NCI-H524 (cell line): ENCODE measurements at places on chromosomes 11 and 22.

DNA sequence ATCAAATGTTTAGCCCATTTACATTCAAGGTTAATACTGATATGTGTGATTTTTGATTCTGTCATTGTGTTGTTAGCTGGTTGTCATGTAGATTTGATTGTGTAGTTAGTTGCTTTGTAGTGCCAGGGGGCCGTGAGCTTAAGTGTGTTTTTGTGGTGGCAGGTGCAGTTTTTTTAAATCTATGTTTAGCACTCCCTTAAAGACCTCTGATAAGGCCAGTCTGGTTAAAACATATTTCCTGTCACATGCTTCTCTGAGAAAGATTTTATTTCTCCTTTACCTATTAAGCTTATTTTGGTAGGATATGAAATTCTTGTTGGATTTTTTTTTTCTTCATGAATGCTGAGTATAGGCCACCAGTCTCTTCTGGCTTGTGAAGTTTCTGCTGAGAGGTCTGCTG, 540.6 kb downstream of the LUZP2 start:
- DNase-seq = no peak

DNA sequence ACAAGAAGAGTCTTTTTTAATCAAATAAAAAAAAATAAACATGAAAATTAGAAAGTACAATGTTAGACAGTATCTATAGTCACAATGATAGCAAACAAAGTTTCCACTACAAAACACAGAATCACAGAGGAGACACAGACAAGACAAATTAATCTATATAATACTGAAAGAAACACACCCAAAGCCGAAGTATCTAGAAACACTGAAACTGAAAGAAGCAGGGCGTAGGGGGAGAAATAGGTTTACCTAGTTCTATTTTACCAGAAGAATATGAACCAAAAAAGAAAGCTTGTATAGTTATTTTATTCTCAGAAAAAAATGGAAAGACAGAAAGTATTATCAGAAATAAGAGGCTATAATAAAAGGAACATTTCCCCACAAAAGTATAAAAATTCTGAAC, 27.1 kb upstream of the NUP50 start:
- DNase-seq = no peak

- no peak for DNase-seq
Observed at GRCh38 chr11:24925091-24925490, 428.2 kb downstream of the LUZP2 start.

- DNase-seq = no peak
Observed at GRCh38 chr22:43360576-43360975, 17.4 kb upstream of the SCUBE1 start.

DNA sequence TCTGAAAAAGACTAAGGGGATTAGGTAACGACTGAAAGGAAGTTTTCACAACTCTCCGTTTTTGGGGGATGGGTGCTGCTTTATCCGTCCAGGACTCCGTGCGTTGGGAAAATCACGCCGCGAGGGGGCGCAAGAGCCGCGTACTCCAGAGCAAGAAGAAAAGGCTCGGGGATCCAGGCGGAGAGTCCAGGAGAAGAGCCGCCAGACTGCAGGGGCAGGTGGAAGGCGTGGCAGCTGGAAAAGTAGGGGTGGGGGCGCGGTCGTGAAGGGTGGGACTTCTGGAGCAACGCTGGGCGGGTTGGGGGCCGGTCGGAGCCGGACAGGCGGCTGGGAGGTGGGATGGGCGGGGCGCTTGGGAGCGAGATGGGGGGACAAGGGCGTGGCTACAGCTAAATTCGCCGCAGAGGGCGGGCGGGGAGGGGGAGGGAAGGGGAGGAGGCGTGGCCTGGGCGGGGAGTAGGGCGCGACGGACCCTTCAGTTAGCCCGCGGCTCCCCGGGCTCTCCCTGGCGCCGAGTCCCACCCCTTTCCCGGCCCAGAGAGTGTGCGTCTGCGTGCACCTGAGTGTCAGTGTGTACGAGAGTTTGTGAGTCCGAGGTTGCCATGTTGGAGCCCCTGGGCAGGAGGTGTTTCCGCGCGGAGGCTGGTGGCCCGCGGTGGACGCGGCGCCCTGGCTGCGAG, 613 bp upstream of the ARHGEF17 start:
- DNase-seq = peak; percentile 97

DNA sequence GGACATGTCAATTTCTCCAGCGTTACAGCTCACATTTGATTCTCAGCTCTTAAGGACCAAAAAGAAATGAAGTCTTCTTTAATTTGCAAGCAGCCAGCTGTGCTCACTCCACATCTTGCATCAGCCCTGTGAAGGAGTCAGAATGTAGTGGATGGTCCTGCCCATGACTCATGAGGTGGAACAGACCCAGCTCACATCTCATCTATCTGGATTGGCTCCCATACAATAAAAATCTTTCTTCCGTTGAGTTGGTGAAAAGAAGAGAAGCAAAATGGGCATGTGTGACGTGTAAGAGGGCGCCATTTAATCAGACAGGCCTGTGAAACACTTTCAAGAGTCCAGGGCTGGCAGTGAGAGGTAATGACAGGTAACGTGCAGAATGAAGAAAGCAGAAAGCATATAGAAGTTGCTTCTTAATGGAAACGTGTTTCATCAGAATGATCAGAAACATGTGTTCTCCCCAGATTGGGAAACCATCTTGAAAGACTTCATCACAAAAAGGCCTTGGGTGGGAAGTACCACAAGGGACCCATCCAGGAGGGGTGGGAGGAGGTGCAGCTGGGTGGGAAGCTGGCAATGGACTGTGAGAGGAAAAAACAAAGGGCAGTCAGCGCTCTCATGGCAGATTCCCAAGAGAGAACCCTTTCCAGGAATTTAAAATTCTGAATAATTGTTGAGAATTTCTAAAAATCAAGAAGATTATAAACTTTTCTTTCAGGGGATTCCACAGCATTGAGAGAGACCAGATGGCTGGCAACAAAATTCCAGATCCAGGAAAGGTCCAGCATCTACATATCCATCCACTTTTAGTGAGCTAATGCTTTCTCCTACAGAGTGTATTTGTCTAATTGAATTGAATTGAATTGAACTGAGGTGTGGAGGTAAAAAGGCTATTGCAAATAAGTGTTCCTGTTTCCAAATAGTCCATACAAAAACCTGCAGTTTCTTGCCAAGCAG, 57.0 kb downstream of the ETS1 start:
- no peak for DNase-seq

DNA sequence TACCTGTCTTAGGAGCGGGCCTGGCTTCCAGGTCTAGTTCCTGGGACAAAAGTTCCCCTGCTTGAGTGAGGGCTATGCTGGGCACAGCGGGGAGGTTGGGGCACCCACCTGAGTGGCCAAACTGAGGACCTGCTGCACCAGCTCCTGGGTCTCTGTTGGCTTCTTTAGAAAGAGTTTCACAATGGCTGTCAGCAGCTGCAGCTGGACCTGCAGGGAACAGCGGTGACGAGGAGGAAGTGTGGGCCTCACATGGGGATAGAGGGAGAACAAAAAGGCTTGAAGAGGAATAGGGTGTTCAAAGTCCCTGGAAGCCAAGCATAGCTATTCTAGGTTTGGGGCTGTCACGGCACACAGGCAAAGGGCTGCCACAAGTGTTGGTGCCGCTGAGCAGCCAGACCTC, 26.7 kb upstream of the RASL10A start:
- no peak for DNase-seq

- no peak for DNase-seq
Observed at GRCh38 chr11:44416776-44417175, 106.8 kb upstream of the ALX4 start.

DNA sequence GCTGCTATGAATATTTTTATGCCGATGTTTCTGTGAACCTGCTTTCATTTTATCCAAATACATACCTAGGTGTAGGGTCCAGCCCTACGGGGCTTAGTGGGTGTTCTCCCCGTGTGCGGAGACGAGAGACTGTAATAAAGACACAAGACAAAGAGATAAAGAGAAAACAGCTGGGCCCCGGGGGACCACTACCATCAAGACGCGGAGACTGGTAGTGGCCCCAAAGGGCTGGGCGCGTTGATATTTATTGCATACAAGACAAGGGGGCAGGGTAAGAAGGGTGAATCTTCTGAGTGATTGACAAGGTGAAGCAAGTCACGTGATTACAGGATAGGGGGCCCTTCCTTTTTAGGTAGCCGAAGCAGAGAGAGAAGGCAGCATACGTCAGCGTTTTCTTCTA, 920.1 kb downstream of the BRD1 start:
- DNase-seq = no peak

- no peak for DNase-seq
Observed at GRCh38 chr22:19843857-19844376, 10.8 kb downstream of the GNB1L start.

GRCh38 chr22:47130883-47131631, 368.6 kb downstream of the TBC1D22A start:
- peak; percentile 41 for DNase-seq

GRCh38 chr22:45703758-45704157, 32.1 kb downstream of the ATXN10 start:
- no peak for DNase-seq

- DNase-seq = no peak
Observed at GRCh38 chr22:46855681-46856080, 93.2 kb downstream of the TBC1D22A start.

DNA sequence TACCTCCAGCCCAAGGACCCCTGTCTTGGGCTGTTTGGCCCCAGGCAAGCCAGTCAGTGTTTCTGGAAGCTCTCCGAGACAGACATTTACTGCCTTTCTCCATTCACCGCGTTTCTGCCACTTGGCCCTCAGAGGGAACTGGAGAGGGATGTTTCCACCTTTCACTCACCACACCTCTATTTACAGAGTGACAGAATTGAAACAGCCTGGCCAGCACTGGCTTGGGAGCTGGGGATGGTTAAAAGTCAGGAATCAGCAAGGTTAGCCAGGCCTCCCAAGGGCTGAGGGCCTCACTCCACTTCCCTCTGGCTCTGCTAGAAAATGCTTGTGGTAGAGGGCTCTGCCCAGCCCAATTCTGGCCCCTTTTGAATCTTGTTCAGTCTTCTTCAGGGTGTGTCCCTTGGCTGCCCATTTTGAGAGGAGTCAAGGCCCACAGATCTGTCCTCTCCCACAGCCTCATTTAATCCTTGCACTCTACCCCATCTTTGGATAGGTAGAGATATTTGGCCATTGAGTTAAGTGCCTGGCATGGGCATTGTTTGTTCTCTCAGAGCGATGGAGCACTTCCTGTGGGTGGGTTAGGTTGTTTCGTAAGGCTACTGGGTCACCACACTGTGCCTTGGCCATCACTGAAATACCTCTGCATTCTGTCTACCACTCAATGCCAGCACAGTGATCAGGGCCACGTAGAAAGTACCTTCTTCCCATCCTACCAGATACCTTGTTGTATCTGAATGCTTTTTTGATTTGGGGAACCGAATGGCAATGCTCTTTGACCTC, 119.2 kb downstream of the MICAL2 start:
- DNase-seq = no peak

DNA sequence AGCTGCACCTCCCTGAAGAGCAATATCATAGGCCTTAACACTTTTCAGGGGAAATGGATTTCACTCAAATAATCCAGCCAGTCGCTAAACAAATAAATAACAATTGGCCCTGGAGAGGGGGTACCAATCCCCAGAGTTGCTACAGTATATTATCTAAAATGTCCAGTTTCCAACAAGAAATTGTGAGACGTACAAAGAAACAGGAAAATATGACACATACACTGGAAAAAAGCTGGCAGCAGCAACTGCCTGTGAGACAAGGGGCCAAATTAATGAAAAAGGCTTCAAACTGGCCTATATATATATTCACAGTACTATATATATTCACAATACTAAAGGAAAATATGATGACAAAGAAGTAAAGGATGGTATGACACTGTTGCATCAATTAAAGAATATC, 4.0 kb downstream of the NF2 start:
- no peak for DNase-seq

GRCh38 chr11:112128483-112129121, 35.3 kb downstream of the IL18 start:
- no peak for DNase-seq

- no peak for DNase-seq
Observed at GRCh38 chr22:26185190-26185589, 15.9 kb downstream of the SEZ6L start.

- no peak for DNase-seq
Observed at GRCh38 chr11:21529187-21529586, 663.7 kb upstream of the ANO5 start.

- peak; percentile 72 for DNase-seq
Observed at GRCh38 chr22:35380537-35381423, at the start of gene HMOX1. Gene HMOX1 (plus strand): TSS chr22:35381096. CDS start chr22:35381174, 78 bp downstream.

- DNase-seq = no peak
Observed at GRCh38 chr11:73579641-73580434, 18.1 kb downstream of the FAM168A start.

- no peak for DNase-seq
Observed at GRCh38 chr11:117916956-117917355, 12.2 kb downstream of the TMPRSS13 start.

DNA sequence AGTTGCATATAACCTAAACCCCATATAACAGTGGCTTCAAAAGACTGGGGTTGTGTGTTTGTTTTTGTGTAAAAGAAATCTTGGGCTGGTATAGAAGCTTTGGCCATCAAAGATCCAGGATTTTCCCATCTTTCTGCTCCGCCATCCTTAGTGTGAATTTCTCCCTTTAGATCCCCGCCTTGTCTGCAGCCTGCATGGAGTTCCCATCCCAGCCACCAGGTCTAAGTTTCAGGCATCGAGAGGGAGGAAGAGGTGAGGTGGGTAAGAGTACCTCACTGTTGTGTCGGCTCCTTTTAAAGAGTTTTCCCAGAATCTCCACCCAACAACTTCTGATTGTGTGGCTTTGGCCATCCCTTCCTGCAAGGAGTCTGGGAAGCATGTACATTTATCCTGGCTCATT, 195.5 kb upstream of the SORL1-AS1 start:
- DNase-seq = no peak

DNA sequence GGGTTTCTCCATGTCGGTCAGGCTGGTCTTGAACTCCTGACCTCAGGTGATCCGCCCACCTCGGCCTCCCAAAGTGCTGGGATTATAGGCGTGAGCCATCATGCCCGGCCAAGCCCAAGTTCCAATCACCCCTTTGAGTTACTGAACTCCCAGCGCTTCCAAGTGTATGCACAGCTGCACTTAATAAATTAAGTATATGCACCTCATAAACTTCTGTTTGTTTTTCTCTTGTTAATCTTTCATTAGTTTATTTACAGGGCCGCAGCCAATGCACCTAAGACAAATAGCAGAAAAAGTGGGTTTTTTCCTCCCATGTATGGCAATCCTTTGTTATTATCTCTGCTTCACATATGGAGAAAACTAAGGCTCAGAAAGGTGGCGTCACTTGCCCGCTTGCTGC, 21.3 kb downstream of the SYN3 start:
- DNase-seq = no peak

GRCh38 chr11:68044145-68044813, 5.5 kb downstream of the TCIRG1 start:
- DNase-seq = no peak

- DNase-seq = no peak
Observed at GRCh38 chr22:50532824-50533796, 3.3 kb upstream of the TYMP start.
